ENCODE measurements at places on chromosomes 13 and 19. TPM values are rescaled to one million over a fixed set of nuclear protein-coding genes. Genes with fewer than 3 reads are reported as not detected.

GRCh38 chr19:18886972-18887371 lies 9.0 kb downstream of the CERS1 start:
- no peak for DNase-seq

GRCh38 chr13:98385606-98386005 lies 191.3 kb downstream of the STK24 start:
- no peak for DNase-seq

GRCh38 chr19:39679056-39679790 lies 23.5 kb downstream of the LGALS16 start:
- peak; percentile 25 for DNase-seq

GRCh38 chr13:44140888-44141724 lies 232.5 kb upstream of the SERP2 start:
- no peak for DNase-seq

- DNase-seq, result peak; percentile 91
Measured at GRCh38 chr19:40614622-40615411, 13.6 kb downstream of the LTBP4 start.

Gene F2RL3
- not detected for total RNA-seq

Gene ZNF266
- total RNA-seq, result 30.9 TPM

DNA sequence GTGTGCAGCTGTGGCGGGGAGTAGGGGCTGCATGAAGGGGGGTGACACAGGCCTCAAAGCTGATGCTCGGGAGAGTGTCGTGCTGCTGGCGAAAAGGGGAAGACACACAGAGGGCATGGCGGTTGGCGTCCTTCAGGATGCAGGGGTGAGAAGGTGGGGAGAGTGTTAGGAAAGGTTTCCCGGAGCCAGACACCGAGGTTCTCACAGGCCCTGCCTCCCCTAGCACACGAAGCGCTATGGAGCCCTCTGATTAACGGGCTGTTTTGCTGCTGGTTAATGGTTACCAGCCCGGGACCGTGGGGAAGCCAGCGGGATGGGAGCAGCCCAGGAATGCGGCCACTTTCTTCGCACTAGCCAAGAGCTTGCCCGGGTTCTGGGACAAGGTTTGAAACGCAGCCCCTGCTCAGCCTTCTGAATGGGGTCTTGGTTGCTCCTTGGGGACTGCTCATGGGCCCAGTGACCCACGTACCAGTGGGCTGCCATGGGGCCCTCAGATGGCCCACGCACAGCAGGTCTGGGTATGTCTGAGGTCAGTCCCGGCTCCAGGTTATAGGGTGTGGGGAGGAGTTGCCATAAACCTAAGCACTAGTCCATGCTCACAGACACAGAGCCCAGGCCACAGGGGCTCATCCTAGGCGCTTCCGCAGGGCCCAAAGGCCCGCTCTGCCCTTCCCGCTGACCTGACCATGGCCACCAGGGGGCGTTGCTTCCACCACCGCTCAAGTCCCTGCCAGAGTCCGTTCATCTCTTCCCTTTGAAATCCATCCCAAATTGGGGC lies 31.3 kb upstream of the ISYNA1 start:
- peak; percentile 61 for DNase-seq

DNA sequence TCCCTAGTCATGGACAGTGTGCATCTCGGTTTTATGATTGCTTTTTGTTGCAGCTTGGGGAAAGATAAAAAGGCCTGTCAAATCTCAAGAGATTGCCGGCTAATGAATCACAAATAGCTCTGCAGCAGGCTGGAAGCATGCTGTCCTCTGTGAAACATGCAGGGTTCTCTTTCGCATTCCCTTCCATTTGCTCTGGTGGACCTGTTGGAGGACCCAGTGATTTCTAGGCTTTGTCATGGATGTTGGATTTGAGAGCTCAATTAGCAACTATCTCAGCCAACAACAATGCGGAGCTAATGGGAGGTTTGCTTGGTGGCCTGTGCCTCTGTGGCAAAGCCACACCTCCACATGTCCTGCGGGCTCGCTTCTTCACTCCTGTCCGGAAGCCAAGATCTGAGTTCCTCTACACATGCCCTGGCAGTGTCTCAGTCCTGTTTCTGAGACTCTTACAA lies 418.1 kb upstream of the ARGLU1 start:
- DNase-seq, result no peak

Gene CD22
- total RNA-seq, result 3.0 TPM

Gene ZNF865
- total RNA-seq, result 10.7 TPM

Gene KRTDAP
- total RNA-seq, result not detected

Gene SIGLEC12
- total RNA-seq, result 0.33 TPM

- DNase-seq, result no peak
Measured at GRCh38 chr13:38702669-38703068, 15.8 kb downstream of the FREM2 start.

GRCh38 chr19:41564515-41565378 lies 11.2 kb upstream of the CEACAM21 start:
- DNase-seq, result no peak

Gene NLRP7
- not detected for total RNA-seq

DNA sequence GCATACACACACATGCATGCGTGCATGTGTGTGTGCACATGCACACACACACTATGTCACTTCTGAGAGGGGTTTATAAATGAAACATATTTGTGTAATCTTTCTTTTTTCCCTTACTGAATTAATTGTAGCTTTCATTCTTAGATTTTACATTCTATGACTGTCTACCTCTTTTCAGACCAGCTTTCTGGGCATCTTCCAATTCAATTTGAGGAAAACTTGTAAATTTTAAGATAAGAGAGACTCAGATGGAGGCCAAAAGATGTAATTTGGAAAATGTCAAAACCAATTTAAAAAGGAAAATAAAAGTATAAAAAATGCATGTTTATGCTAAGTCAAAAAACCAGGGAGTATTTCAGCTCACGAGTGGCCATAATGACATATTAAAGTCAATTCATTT lies 594.5 kb downstream of the OLFM4 start:
- DNase-seq, result no peak

DNA sequence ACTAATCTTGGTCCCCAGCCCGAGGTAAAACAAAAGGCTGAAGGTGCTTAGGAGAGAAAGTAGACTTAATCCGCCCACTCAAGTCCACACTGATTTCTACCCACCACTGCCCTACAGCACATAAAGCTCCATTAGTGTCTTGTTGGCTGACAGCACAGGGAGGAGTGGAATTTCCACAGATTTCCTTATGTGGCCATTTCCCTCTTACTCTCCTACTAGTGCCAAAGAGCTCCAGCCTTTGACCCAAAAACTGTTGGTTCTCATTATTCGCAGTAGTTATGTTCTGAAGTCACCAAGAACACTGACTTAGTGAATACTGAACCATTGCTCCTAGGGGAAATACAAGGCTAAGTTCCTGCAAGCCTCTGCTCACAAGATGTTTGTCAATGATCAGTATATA lies 61.2 kb downstream of the RAB20 start:
- DNase-seq, result no peak

Gene KLK7
- not detected for total RNA-seq

DNA sequence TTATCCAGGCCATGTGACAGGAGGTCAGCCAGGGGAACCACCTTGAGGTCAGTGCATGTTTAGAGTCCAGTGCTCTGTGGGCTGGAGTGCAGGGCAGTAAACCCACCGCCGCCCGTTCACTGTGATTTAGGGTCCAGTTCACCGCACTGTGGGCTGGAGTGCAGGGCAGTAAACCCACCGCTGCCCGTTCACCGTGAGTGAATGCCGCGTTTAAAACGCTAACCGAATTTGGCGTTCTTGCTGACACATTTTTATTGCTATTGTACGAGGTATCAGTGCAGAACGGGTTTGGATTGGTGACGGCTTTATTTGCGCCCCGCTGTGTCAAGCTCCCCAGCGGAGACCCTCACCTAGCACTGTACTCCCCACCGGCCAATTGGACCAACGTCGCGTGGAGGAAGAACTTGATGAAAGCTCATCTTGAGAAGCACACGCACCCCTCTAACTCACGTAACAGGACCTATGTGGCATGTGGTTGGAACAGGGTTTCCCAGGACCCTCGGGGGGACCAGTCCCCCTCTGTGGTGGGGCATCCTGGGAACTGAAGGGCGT lies 27.9 kb downstream of the C13orf46 start:
- no peak for DNase-seq

Gene EBI3
- total RNA-seq, result 8.6 TPM

Gene POLR1G
- 27.1 TPM for total RNA-seq

- DNase-seq, result peak; percentile 63
Measured at GRCh38 chr13:74026753-74027152, 107.5 kb downstream of the KLF12 start.

Gene NXNL1
- not detected for total RNA-seq

Measured in activated naive CD8-positive, alpha-beta T cell treated with anti-CD3 and anti-CD28 coated beads for 36 hours (primary cell).